ENCODE measurements at places on chromosomes 4 and X.

DNA sequence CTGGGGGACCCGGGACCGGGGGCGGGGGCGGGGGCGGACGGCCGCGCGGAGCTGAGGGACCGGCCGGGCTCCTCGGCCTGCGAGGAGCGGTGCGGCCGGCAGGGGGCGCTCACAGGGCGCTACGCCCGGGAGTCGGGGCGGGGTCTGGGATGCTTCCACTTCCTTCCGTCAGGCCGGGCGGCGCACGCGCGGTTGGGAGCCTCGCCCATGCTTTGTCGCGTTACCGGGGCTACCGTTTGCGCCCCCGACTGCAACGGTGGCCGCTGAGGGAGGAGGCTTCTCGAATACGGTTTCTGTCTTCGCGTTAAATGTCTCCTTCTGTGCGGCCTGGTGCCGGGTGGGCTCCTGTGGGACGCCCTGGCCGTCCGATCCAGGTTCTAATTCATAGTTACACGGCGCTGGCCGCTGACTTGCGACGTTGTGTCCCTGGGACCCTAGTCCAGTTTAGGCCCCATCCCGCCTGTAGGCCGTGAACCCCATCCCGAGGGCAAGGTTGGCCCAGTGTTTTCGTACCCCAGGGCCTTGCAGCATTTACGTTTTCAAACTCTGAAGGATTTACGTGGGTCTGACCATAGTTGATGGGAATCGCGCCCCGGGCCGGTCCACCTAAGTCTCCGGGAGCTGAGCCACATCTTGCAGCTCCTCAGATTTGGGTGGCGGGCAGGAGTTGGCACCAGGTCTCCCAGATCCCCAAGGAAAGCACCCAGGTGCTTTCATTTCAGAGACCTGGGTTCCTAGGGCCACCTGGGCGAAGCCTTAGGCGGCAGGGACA lies 549 bp downstream of the MSL3 start:
- peak; percentile 75 for DNase-seq

DNA sequence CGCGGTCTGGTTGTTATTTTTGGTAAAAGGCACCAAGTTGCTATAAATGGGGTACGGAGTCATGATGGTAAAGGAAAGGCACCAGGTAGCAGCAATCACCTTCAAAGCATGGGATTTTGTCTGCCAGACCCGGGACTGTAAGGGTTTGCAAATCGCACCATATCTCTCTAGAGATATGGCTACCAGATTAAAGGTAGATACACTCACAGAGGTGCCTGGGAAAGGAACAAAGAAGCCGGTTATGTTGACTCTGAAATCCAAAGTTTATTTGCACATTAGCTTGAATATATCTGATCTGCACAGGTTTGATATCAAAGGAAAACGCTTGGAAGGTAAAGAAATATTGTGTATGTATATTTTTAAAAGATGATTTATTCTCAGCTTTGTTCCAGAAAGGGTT lies 4.6 kb downstream of the CCKAR start:
- DNase-seq = no peak

DNA sequence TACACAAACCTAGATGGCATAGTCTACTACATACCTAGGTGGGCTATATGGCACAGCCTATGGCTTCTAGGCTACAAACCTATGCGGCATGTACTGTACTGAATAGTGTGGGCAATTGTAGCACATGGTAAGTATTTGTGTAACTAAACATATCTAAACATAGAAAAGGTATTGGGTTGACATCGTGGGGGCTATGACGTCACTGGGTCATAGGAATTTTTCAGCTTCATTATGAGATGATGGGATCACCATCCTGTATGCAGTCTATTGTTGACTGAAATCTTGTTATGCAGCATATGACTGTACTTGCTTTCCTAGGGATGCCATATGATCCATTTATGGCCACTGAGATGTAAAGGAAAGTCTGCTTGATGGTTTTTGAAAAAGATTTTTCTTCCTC lies 1.9 kb upstream of the EXOC1L start:
- no peak for DNase-seq

- no peak for DNase-seq
These were observed 111.3 kb downstream of the CEP135 start for GRCh38 chr4:56060036-56060435.

DNA sequence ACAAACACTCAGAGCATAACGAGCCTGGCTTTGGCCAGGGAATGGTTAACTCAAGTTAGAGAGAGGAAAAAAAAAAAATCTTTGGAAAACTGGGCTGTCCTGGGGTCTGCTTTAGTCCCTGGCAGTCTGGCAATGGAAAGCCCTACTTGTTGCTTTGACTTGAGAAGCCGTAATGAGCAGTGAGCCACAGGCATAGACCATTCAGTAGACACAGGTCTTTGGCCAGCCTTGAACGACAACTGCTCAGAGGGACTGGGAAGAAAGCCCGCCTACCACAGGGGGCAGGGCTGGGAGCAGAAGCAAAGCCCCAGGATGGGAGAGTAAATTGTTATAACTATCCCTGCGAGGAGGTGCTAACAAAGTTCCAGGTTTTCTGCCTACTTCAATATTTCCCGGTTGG lies 25.9 kb downstream of the SLC25A43 start:
- no peak for DNase-seq

GRCh38 chr4:83724485-83725335 lies 188.8 kb downstream of the GPAT3 start:
- DNase-seq = no peak

DNA sequence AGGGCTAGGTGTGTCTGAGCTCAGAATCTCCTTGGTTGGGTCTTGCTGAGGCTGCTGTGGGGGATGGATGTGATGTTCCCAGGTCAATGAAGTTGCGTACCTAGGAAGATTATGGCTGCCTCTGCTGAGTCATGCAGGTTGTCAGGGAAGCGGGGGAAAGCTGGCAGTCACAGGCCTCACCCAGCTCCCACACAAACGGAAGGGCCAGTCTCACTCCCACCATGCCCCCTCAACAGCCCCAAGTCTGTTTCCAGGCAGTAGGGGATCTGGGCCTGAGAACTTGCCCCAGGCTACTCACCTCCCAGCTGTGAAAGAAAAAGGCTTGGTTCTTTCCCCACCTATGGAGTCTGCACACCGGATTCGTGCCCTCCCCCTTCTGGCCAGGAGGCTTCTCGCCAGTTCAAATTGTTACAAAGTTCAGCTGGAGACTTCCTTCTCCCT lies 72.9 kb downstream of the WDR44 start:
- no peak for DNase-seq

DNA sequence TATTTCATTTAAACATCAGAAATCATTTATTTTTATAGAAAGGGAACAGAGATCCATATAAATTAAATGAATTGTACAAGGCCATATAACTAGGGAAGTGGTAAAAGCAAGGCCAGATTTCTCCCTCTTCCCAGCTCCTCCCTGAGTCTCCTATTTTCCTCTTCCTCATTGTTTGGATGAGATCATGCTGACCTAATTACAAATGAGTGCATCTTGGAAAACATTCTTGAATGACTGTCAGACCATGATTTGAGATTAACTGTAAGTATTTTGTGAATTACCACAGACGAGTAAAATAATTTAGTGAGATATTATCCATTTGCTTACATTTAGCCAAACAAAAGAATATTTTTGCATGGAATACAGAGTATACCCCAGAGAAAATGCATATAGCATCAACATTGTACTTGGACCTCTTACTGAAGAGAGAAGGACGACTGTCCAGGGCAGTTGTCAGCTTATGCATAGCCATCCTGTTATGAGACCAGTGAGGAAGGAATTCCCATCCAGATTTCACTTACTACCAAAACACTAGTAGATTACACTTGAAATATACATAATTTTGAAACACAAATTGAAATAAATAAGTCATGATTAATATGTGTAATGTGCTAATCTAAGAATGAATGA lies 47.3 kb downstream of the SLAIN2 start:
- peak; percentile 13 for DNase-seq

- DNase-seq = peak; percentile 55
These were observed 26.7 kb upstream of the GUCY1A1 start for GRCh38 chr4:155639704-155640523.

- DNase-seq = no peak
These were observed 21.4 kb downstream of the FAT1 start for GRCh38 chr4:186702297-186702696.

DNA sequence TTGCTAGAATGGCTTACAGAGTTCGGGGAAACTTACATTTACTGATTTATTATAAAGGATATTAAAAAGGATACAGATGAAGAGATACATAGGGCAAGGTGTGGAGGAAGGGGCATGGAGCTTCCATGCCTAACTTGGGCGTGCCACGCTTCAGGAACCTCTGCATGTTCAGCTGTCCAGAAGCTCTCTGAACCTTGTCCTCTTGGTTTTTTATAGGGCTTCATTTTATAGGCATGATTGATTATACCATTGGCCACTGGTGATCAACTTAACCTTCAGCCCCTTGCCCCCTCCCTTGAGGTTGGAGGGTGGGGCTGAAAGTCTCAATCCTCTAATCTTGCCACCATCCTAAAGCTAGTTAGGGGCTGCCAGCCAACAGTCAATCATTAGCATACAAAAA lies 10.7 kb downstream of the SMAD1 start:
- no peak for DNase-seq

DNA sequence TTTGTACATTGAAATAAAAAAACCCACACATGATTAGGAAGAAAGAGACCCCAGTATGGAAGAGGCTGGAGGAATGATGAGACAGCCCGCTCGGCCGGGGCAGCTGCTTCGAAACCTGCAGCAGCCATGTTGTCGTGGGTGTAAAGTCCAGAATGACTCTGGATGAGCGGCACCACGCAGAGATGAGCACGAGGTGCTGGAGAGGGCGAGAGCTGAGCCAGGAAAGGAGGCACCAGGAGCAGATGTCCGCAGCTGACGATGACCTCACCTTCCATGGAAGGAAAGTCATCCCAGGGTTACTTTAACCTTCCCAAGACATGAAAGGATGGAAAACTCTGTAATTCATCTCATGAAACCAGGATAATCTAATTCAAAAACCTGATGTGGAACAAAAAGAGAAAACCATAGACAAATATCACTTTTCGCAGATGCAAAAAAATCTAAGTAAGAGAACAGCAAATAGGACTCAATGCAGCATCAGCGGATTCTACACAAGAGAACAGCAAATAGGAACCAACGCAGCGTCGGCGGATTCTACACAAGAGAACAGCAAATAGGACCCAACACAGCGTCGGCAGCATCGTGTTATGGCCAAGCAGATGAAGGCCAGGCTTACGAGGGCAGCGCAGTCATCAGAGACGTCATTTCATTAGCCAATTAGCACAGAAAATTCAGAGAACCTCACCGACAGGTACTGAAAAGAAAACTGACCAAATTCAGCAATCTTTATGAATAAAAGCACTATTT lies 25.9 kb upstream of the SPON2 start:
- DNase-seq = no peak

DNA sequence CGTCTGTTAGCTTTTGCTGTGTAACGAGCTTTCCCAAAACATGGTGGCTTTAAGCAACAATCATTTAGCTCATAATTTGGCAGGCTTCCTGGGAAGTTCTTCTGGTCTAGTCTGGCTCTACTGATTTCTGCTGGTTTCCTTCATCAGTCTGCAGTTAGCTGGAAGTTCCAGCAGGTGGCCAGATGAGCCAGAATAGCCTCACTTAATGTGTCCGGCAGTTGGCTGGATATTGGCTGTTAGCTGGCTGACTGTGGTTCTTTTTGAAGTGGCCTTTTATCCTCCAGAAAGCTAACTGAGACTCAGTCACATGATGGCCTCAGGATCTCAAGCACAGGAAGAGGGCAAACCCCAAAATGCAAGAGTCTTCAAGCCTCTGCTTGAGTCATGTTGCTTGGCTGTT lies 34.9 kb downstream of the FTHL17 start:
- peak; percentile 28 for DNase-seq

DNA sequence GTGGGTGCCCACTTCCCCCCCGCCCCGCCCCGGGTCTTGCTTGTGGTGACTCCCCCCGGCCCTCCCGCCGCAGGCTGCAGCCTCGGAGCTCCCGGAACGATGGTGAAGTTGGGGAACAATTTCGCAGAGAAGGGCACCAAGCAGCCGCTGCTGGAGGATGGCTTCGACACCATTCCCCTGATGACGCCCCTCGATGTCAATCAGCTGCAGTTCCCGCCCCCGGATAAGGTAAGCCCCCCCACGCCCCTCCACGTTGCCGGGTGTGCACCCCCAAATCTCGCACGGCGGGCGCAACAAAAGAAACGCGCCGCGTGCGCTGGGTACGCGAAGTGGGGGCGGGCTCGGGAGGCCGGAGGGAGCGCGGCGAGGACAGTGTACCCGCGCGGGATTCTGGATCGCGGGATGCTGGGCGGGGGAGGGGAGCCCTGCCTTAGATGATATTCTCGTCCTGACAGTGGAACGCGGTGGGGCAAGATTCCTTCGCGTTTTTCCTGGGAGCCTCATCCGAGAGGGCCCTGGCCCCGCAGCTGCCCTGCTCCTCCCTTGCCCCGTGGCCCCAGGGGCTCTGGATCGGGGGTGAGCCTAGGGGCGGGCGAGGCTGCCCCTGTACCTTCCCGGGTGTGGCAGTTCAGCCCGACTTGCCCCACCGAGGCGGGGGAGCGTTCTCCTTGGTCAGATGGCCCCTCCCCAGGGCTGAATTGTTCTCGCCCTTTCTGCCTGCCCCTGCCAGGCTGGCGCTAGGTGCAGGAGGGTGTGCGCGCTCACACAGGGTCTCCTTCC lies 819 bp downstream of the NSG1 start:
- DNase-seq = no peak

- DNase-seq = no peak
These were observed 394.9 kb upstream of the BOD1L1 start for GRCh38 chr4:14022456-14022855.

GRCh38 chr4:41156574-41156973 lies 57.8 kb downstream of the APBB2 start:
- no peak for DNase-seq

DNA sequence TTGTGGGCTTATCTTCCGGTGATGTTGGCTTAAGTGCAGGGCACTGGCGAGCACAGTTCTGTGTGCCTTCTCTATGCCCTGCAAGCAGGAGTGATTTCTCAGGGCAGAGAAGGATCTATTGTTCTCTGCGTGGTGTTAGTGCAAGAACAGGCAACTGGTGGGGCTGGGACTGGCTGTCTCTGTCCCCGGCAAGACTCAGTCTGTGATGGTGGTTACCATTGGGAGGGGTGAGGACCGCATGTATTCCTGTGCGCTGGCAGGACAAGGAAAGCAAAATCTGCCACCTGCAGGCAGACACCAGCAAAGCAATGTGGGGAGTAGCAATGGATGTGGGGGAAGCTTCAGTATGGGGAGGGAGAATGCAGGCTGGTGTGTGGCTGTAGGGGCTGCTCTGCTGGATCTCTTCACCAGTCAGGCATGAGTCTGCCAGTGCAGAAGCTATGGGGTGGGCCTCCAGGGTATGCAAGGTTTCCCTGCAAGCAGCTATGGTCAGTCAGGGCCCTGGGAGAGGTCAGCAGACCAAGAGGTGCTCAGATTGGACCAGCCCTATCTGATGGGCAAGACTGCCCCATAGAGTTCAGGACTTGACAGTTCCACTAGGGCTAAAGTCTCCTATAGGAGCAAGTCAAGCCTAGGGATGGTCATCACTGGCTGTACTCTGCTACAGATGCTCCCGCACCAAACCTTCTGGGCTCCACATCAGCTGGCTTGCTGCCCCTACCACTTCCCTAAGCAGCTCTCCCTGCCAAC lies 16.8 kb downstream of the PF4 start:
- no peak for DNase-seq

DNA sequence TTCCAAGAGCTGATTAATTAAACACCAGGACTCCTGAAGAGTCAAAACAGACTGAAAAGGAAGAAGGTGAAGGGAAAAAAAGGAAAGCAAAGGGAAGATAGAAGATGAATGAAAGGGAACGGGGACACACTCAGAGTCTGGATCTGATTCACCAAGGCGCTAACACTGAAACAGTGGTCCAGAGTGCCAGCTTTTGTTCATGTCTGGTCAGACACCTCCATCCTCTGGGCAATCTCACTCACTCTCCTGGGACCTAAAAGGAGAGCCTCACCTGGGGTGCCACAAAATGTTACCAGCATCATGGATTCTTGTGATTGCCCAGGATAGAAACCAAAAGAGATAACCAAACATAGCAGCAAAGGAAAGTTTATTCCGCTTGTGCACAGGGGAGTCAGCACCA lies 120.3 kb upstream of the AFF2 start:
- no peak for DNase-seq
